ENCODE measurements at places on chromosomes 5 and 9. TPM values are rescaled to one million over a fixed set of nuclear protein-coding genes. Genes with fewer than 3 reads are reported as not detected.
A peak's percentile ranks its signal among the peaks of the same experiment; 100 is the strongest.

Gene SUSD3
- not detected for total RNA-seq

GRCh38 chr5:34519489-34520220 lies 136.5 kb upstream of the RAI14 start:
- H3K4me3 ChIP-seq = no peak overlapping the region
- H3K36me3 ChIP-seq = no peaks in the 10 kb centered on the region
- DNase-seq = peak; percentile 32
- H3K4me1 ChIP-seq = peaks cover 77% of the 10 kb centered on the region
- H3K27ac ChIP-seq = peak overlapping the region; percentile 65
- no peaks in the 10 kb centered on the region for H3K27me3 ChIP-seq

DNA sequence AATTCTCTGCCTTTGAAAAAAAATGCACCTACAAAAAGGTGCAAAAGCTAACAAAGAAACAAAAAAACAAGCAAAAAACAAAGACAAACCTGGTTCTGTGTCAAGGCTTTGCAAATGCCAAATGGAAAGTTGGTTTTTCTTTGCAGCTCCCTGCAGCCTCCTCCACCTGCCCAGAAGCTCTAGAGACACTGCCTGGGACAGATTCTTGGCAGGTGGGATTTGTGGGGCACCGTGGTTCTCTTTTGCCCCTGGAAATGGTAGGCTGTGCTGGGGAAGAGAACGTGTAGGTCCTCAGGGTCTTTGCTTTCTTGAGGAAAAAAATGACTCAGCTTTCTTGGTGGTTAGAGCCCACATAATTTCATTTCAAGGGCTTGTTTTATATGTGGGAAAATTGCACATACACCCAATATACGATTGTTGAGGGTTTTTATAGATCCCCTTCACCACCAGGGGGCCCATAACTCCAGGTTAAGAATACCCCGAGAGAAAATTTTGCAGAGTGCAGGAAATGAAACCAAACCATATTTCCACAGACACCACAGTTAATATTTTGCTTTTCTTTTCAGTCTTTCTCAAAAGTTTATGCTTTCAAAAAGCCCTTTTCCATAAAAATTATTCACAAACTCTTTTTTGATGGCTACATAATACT lies 58.7 kb downstream of the NXNL2 start:
- no peak overlapping the region for H3K4me3 ChIP-seq

DNA sequence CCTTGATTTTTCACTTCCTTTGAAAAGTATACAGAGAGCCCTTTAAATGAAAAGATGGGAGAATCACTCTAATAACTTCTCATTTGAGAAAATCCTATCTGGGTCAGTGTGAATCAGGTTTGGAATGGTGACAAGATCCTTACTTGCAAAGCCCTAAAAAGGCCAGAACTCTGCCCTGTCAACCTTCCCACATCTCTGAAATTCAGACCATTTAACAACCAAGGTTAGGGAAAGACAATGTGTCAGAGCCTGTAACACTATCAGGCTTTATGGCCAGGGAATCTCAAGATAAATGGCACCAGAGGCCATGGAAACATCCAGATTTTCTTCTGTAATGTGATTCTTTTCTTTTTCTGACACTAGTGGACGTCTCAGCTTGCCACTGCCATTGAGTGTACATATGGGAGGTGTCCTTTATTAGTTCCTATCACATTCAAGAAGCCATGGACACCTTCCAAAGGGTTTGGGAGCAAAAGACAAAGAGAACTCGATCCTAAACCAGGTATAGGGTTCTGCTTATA lies 165.7 kb upstream of the GPR151 start:
- no peak for DNase-seq
- H3K36me3 ChIP-seq = no peaks in the 10 kb centered on the region
- H3K27ac ChIP-seq = no peak overlapping the region

Gene CD274
- 11.5 TPM for total RNA-seq

- no peaks in the 10 kb centered on the region for H3K36me3 ChIP-seq
- DNase-seq = no peak
- H3K4me1 ChIP-seq = no peaks in the 10 kb centered on the region
- no peak overlapping the region for H3K4me3 ChIP-seq
Measured at GRCh38 chr5:21831145-21831787, 1021.9 kb downstream of the CDH12 start.

Gene LHX6
- not detected for total RNA-seq

DNA sequence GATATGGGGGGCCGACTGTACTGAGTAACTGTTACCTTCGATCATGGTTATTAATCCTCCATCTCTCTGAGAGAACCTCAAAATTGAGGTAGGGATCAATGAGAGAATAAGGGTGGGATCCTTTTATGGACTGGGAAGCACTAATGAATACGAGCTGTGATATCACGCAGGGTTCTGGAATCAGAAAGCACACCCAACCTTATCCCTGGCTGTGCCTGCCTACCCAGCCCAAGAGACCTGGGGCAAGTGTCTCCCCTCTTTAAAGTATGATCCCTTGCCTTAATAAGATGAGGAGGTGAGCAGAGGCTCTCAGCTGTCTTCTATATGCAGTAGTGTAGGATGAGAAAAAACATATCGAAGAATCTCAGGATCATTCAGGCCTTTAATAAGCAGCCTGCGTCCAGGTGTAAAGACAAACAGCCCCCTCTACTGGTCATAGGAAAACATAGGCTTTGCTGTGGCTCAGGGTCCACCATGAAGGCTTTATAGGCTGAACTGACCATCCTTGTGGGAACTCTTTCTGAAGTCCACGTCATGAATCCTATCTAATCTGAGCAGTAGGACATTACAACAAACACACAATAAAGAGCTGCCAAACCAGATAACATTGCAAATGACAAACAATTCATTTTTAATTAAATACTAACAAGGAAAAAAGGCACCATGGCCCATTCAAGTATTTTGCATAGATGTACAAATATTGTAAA lies 16.8 kb downstream of the NIPAL4 start:
- DNase-seq = peak; percentile 56
- peaks cover 64% of the 10 kb centered on the region for H3K4me1 ChIP-seq
- no peak overlapping the region for H3K4me3 ChIP-seq
- peaks cover 8% of the 10 kb centered on the region for H3K27me3 ChIP-seq
- 0 out of 2 replicates have a peak overlapping the region, but pooled peaks have one; percentile 29 for H3K27ac ChIP-seq

Gene IFNA17
- total RNA-seq = not detected

DNA sequence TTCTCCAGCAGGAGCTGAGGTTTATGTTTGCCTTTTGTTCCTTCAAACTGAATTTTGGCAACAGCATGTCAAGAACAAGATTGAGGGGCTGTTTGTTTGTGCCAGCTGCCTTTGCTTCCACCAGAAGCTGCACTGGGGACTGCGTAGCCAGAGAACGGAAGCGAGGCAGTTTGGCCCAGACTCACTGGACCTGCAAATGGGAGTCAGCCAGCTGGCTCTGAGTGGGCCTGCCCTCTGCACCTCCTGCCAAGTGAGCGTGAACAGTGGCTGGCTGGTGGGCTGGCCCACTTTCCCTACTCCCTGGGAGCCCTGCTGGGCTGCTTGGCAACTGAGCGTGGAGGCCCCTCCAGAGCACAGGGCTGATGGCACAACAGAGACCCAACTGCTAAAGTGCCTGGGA lies 111.6 kb downstream of the GALNT10 start:
- no peak for DNase-seq
- H3K4me1 ChIP-seq = peaks cover 12% of the 10 kb centered on the region
- no peak overlapping the region for H3K27ac ChIP-seq
- no peaks in the 10 kb centered on the region for H3K27me3 ChIP-seq
- H3K4me3 ChIP-seq = no peak overlapping the region

Gene ZNF366
- total RNA-seq = not detected

DNA sequence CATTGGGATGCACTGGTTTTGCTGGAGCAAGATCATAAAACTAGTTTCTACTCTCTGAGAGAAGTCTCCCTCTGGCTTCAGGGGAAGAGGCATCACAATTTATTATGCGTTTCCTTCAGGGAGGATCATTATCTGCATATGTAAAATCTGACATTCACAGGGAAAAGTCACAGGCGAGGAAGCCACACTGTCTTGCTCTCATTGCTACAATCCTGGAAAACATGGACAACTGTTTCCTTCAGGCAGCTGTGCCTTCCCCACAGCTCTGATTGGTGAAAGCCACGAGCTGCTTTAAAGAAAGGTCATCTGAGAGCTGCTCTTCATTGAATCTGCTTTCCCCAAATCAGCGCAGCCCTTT lies 397.8 kb downstream of the MED10 start:
- H3K4me1 ChIP-seq = no peaks in the 10 kb centered on the region
- H3K27ac ChIP-seq = no peak overlapping the region
- DNase-seq = no peak
- no peak overlapping the region for H3K4me3 ChIP-seq

DNA sequence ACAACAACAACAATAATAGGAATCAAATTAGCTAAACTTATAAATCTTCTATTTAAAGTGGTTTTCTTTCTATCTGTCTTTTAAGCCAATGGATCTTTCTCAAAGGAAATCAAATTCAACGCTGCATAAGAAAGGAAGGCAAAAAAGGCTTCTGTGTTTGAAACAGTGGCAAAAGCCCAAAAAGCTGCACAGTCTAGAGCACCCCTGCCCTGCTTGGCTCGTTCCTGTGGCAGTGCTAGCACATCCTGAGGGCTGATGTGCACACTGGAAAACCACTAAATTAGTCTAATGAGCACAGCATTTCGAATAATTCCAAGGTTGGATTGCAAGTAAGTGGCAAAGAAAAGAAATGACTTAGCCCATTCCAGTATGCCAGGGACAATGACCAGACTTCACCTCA lies 80.7 kb downstream of the AP3B1 start:
- no peaks in the 10 kb centered on the region for H3K27me3 ChIP-seq
- no peaks in the 10 kb centered on the region for H3K36me3 ChIP-seq
- no peak for DNase-seq
- no peaks in the 10 kb centered on the region for H3K4me1 ChIP-seq

DNA sequence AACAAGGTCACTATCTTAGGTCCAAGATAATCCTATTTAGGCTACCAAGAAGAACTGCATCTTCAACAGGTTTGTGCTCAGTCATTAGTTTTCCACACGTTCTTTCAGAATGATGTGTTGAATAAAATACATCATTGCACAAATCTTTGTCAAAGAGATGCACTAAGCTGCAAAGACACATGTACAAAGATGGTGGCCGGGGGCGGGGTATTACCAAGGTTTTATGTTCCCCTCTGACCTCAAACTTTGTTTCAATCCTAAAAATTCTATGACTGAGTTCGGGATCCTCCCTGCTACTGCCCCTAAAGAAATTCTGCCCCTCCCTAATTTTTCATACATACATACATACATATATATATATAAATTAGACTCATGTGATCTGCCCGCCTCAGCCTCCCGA lies 14.2 kb downstream of the HSPA9 start:
- no peak overlapping the region for H3K4me3 ChIP-seq
- no peak overlapping the region for H3K27ac ChIP-seq
- DNase-seq = no peak
- H3K4me1 ChIP-seq = no peaks in the 10 kb centered on the region
- peaks cover 61% of the 10 kb centered on the region for H3K36me3 ChIP-seq
- no peaks in the 10 kb centered on the region for H3K27me3 ChIP-seq

Measured in HFFc6 (cell line).